ENCODE measurements at places on chromosomes 3 and 15.

- DNase-seq, result no peak
Measured at GRCh38 chr3:118675305-118675704, 359.3 kb downstream of the IGSF11 start.

GRCh38 chr3:24410860-24411259, 83.8 kb downstream of the THRB start:
- no peak for DNase-seq

- DNase-seq, result no peak
Measured at GRCh38 chr3:12994357-12994606, 78.9 kb downstream of the IQSEC1 start.

- no peak for DNase-seq
Measured at GRCh38 chr3:17745894-17746293, 3.5 kb upstream of the TBC1D5 start.

DNA sequence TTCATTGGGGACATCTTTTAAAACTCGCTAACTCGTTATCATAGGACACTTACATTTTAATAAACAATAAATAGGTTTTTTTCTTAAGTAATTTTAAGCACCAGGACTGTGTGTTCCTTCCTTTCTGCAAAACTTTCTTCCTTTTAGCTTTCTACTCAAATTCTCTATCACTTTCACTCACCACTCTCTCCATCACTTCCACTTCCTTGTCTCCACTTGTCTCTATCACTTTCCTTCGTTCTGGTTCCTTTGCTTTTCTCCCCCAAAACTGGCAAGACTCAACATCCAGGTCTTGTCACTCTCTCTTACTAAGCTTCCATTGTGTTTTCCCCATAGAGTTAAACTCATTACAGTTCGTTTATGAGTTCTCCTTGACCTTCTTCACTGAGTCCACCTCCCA, 99.0 kb downstream of the ZPLD1 start:
- DNase-seq, result no peak
